ENCODE measurements at places on chromosomes 6 and 20. TPM values are rescaled to one million over a fixed set of nuclear protein-coding genes. Genes with fewer than 3 reads are reported as not detected.

GRCh38 chr6:159324596-159324995 lies 155.4 kb downstream of the FNDC1 start:
- DNase-seq, result no peak

PPIL6 gene
- polyA plus RNA-seq, result 0.60 TPM

FAM217A gene
- polyA plus RNA-seq, result not detected

F13A1 gene
- polyA plus RNA-seq, result 45.6 TPM

All from sigmoid colon (tissue), 7 donors.